Natural killer cell treated with Interleukin-12 subunit alpha and Interleukin-12 subunit beta and Interleukin-15 and Interleukin-18, amount 100 ng/mL, for 72 hours (primary cell): ENCODE measurements at places on chromosomes 3 and 15.

DNA sequence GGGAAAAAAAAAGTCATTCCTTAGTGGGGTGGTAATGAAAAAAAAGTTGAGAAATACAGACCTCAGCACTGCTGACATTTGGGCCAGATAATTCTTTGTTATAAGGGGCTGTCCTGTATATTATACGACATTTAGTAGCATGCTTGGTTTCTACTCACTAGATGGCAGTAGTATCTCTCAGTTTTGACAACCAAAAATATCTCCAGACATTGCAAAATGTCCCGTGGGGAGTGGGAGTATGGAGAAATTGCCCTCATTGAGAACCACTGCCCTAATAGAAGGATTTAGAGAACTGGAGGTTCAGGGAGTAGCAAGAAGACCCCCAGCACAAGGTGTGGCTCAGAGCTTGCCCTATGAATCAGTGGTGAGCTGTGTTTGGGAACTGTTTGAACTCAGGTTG is 28.6 kb upstream of the TEX264 start:
- DNase-seq = no peak

GRCh38 chr15:34799149-34800101 is 4.1 kb upstream of the ACTC1 start:
- DNase-seq = no peak

GRCh38 chr3:158434412-158435038 is 136.5 kb upstream of the MLF1 start:
- no peak for DNase-seq

- DNase-seq = no peak
Measured at GRCh38 chr15:89815769-89816168, 1.1 kb upstream of the ANPEP start.

DNA sequence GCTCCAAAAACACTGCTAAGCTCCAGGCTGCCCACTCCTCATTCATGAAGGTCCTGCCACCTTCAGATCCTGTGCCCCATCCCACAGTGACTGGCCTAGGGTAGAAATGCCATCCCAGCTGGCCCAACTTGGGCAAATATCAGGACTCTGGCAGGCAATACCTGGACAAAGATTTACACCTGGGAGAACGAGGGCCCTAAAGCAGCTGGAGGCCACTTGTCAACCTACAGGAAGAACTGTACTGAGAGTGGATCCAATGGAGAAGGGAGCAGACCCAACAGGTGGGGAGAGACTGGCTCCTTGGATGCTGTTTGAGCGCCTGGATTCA is 57.1 kb upstream of the GATA2 start:
- no peak for DNase-seq

DNA sequence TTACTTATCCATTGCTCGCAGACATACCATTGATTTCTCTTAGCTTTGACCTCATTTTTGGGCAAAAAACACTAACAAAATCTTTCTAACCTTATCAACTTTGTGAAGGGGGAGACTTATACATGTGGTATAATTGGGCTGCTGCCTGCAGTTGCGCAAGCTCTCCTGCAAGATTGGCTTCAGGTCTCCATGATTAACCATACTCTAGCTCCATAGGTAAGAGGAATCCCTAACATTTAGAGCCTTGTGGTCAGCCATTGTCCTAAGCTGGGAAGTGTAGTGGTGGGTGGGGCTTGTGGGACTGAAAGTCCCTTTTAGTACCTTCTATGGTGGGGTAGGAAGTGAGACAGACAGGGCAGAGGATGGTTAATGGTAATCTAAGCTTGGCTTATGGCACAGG is 179.6 kb upstream of the THRB start:
- no peak for DNase-seq

DNA sequence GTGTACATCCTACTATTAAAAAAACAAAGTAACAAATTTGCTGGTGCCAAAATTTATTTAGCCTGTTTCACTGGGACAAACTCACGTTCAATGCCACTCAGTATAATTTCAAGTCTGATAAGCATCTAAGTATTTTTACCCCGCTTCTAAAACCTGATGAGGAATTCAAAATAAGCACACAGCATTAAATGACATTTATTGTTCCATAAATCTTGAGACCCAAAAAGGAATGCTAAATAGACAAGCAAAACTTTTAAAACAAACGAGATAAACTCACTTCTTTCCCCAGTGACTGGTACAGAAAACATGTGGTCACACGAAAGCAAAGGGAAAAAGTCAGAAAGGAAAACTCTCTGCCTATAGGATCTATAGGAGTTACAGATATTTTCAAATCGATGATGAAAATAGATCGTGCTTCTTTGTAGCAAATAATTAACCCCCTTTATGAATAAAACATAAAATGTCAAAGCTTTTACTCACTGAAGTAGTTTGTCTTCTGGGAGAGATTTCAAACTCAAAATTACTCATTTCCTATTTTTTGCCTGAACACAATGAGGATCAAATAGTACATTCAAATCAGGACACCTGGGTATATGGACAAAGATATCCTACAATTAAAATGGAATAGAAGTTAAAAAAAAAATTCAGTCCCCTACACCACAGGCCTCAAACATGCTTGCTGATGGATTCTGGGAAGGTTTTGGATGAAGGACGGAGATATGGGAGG is 51.7 kb downstream of the UBP1 start:
- no peak for DNase-seq

GRCh38 chr15:101025501-101025885 is 106.3 kb downstream of the LRRK1 start:
- no peak for DNase-seq

GRCh38 chr15:25862472-25863110 is 536 bp downstream of the ATP10A start:
- DNase-seq = no peak

- DNase-seq = no peak
Measured at GRCh38 chr15:27237319-27237939, 266.4 kb downstream of the GABRG3 start.

- DNase-seq = no peak
Measured at GRCh38 chr3:128567705-128568356, 74.8 kb upstream of the GATA2 start.

DNA sequence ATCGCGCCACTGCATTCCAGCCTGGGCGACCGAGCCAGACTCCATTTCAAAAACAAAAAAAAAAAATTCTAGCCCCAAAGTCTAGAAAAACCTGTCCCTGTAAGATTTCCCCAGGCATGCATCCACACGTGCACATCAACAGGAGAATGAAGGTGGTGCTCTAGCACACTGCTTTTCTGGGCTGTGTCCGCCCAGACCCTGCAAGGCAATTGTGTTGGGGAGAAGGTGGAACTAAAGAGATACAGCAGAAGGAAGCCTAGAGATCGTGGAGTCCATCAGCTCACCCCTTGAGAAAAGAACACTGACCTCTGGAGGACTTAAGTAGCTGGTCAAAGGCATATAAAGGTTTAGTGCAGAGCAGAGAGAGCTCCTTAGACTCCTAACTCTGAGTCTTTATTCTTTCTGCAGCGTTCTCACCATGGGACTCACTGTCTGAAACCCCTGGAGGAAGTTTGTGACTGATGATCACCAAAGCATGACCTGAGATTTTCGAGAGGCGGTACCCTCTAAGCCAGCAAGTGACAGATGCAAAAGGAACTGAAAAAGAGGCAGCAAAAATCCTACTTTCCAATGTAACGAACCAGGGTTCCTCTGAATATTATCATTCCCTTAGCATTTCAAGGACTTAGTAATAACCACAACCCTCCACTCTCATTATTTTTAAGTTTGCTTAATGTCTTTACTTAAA is 179.8 kb downstream of the MEX3B start:
- DNase-seq = no peak

DNA sequence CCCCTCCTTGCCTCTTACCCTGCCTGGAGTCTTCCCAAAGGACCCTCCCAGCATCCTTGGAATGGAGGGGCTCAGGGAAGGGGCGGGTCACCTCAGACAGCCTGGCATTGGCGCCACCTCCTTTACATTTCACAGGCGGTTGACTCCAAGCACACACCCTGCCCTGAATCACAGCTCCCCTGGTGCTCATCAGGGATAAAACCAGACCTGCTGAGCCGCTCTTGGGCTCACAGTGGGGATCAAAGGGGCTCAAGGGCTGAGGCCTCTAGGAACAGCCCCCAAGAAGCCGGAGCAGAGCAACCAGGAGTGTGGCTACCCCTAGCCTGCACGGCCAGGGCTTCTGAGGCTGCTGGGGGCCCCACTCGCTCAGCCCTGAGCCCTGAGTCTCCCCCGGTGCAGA is 16.6 kb downstream of the LINGO1 start:
- DNase-seq = no peak

- peak; percentile 49 for DNase-seq
Measured at GRCh38 chr3:11556851-11557644, 86.7 kb downstream of the VGLL4 start.

GRCh38 chr3:30770387-30770786 is 124.1 kb downstream of the GADL1 start:
- DNase-seq = no peak

DNA sequence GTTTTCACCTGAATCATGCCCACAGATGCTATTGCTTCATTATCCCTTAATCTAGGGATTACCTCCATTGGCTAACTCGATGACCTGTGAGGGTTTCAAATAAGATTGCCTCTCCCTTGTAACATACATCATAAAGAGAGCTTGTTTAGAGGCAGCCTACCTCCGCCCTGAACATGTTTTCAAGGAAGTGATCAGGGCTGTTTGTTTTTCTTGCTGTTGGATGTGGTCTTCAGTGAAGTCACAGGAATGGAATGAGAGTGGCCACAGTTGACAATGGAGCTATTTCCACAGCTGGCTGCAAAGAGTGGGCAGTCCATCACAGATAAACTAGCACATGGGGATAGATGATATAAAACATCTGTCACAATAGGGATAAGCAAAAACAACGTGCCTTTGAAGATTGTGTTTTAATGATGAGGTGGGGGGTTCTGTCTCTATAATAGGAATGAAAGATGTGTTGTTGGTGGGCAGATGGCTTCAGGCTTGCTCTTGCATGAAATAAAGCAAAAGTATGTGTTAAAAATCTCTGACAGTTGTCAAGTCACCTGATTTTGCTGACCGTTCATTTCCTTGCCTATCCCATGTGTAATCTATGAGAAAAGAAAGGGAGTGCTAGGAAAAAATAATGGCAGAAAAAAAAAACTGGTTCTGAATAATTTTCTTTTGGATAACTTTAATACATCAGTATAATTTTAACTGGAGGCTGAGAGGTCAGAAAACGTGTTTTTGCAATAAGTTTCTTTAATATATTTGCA is 642.3 kb downstream of the RBMS3 start:
- DNase-seq = no peak

DNA sequence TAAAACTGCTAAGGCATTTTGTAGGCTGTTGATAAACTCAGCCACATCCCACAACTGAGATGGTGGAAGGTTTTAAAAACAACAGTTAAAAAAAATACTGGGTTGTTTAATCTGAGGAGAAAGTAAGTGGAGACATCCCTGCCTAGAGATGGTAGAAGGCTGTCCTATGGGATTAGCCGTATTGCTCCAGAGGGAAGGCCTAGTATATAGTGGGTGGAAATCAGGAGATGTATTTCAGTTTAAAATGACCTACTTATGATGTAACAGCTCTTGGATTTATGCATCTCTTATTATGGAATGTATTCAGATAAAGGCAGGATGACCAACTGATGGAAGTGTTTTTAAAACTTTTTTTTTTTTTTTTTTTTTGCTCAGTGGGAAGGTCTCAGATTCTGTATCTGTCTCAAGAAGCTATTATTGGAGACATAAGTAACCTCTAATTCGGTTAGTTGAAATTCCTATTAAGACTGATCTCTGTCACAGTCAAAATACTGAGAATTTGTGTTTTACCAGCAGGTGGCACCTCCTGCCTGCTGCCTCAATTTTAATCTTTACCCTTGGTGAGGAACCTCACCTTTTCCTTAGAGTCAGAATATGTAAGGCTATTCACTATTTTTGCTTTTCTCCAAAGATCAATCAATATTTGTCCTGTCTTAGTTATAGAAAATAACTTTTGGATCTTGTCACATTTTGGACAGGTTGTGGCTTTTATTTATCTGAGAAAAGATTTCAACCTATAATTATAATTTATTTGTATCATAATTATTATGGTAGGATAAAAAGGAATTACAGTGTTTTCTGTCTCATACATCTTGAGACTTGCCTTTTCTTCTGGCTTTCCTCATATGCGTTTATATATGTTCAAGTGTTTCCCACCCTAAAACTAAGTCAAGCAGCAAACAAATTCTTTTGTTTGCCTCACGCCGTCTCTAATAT is 63.0 kb downstream of the VPS8 start:
- DNase-seq = no peak

- no peak for DNase-seq
Measured at GRCh38 chr3:100399341-100400071, 1.4 kb downstream of the TOMM70 start.

- no peak for DNase-seq
Measured at GRCh38 chr15:43968551-43968950, 141.7 kb downstream of the WDR76 start.

DNA sequence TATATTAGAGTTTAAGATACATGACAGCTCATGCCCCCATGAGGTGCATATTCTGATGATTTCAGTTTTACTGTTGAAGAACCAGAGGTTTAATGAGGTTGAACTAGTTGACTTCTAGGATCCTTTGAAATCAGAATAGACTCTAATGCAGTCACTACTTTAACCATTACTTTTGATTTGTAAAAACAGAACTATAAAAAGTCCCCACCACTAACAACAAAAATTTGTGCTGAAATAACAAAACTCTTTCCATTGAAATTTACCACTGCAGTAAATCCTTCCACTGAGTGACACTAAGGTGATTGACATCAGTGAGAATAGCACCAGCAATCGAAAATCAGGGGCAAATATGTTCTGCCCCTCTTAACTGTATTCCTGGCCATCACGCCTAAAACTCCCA is 214.1 kb downstream of the SHQ1 start:
- DNase-seq = no peak

DNA sequence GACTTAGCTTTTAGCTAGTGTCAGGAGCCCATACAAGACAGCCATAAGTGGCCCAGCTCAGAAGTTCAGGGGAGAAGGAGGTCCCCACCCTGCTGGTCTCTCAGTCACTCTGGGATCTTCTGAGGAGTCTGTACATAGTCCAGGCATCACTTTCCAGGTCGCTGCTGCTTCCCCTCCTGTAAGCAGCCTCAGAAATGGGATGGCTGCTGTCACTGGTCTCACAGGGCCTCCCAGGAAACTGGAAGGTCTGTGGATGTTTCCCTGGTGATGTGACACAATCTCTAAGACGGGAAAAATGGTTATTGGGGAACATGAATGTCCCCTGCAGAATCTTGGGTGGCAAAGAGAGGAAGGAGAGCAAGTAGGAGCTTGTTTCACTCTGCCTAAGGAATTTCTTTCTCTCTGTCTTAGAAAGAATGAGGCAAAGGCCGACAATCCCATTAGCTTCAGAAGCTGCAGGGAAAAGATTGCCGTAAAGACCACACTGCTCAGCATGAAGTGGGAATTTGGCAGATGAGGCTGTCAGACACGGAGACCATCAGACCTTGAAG is 43.2 kb upstream of the TNFAIP8L3 start:
- no peak for DNase-seq

- no peak for DNase-seq
Measured at GRCh38 chr3:52481819-52482521, 13.2 kb upstream of the STAB1 start.

DNA sequence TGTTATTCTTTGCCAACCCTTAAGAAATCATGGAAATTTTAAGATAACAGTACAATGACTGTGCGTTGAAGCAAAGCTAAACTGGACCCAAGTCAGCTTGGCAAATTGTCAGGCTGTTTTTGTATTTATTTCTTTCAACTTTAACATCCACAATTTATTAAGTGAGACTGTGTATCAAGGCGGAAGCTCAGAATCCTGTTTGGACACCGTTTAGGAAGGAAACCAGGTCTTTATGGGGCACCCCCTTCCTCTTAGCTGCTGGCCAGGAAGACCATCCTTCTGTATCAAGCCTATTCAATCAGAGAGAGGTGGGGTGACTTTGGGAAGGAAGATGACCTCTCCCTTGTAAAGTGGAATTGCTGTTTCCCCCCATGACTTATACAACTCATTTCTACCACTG is 166.0 kb downstream of the MCTP2 start:
- no peak for DNase-seq
